ENCODE measurements at places on chromosomes 1 and 21. TPM values are rescaled to one million over a fixed set of nuclear protein-coding genes. Genes with fewer than 3 reads are reported as not detected.

Gene LINGO4
- total RNA-seq, result 2.3 TPM

Gene HFM1
- 4.8 TPM for total RNA-seq

Gene CFAP410
- total RNA-seq, result 62.5 TPM

GRCh38 chr1:62628506-62628905 lies 31.2 kb downstream of the ANGPTL3 start:
- DNase-seq, result no peak

DNA sequence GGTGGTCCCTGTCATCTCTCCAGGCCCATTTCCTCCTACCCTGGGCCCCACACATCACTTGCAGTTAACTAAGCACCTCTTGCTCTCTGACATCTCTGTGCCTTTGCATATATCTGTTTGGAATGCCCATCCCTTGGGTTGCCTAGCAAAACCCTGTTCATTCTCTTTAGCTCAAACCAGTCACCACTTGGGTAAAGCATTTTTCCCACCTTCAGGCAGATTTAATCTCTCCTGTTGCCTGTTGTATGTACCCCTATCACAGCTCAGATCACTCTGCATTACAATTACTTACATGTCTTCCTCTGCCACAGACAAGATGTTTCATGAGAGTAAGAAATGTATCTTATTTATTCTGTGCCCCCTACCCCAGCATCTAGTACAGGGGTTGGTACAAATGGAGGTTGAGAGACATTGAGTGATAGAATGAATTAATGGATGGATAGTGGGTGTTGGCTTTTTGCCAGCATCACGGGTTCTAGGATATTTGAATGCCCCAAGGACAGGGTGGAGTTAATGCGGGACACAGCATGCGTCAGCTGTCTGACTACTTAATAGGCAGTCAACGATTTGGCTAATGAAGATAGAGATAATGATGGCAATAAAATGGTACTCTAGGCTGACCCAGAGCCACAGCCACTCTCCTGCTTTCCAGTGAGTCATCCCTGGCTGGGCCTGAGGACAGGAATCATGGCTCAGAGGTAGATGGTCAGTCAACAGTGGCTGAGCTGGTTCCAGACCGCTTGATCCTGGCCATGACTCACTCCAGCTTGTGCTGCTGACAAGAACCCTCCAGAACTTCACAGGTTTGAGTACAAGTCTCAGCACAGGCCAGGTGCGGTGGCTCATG lies 6.5 kb downstream of the NR0B2 start:
- DNase-seq, result no peak

DNA sequence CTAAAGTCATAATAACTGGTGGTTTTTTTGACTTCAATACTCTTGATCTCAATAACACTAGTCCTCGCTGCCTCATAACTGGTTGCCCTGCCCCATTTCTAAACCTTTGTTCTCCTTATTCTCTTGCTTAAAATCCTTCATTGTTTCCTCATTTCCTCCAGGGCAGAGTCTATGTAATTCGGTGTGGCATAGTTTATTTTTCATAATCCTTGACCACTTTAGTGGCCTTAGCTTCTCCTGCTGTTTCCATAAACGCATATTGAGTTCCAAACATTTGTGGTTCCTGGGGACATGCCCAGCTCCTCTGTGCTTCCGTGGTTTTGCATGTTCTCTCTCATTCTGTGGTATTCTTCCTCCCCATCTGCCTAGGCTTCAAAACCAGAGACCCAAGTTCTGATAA lies 19.0 kb upstream of the TLCD4 start:
- no peak for DNase-seq

GRCh38 chr1:89125913-89126580 lies at the start of gene GBP2:
TSS of gene GBP2 (minus strand) at chr1:89126114. CDS start at chr1:89121966, 4,148 bp downstream.
- DNase-seq, result peak; percentile 33
